ENCODE measurements at places on chromosomes 4 and X.
A peak's percentile ranks its signal among the peaks of the same experiment; 100 is the strongest.

GRCh38 chr4:38821739-38822138, 17.1 kb upstream of the TLR1 start:
- DNase-seq, result no peak

GRCh38 chrX:107542500-107542899, 85.8 kb upstream of the PRPS1 start:
- DNase-seq, result peak; percentile 42

- no peak for DNase-seq
These were observed 7.8 kb downstream of the ARAF start for GRCh38 chrX:47568656-47569295.

GRCh38 chr4:114082348-114082747, 102.9 kb upstream of the ARSJ start:
- DNase-seq, result no peak

- DNase-seq, result no peak
These were observed 67.0 kb downstream of the RASGEF1B start for GRCh38 chr4:81404741-81405140.

DNA sequence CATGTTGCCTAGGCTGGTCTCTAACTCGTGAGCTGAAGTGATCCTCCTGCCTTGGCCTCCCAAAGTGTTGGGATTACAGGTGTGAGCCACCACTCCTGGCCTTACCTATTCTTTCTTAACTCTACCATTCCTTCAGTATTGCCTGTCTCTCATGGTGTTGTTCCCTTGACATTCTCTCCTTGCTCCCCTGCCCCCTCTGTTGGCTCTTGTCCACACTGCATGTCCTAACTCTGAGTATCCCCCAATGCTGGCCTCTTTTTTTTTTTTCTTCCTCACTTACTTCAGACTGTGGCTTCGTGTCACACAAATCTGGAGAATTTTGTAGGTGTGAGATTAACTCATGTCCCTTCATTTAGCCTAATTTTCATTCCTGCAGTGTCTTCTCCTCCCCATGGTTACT, 22.9 kb upstream of the FRMPD4 start:
- peak; percentile 9 for DNase-seq

- no peak for DNase-seq
These were observed 20.2 kb downstream of the ITGB1BP2 start for GRCh38 chrX:71321731-71322130.

All from NCI-H526 (cell line).